ENCODE measurements at places on chromosomes 7 and 10.
A peak's percentile ranks its signal among the peaks of the same experiment; 100 is the strongest.

GRCh38 chr7:143906151-143906550, 4.2 kb upstream of the TCAF1 start:
- DNase-seq, result no peak

- no peak for DNase-seq
These were observed 24.0 kb upstream of the EEPD1 start for GRCh38 chr7:36129048-36129534.

- DNase-seq, result no peak
These were observed 290.0 kb upstream of the MKI67 start for GRCh38 chr10:128416231-128416630.

DNA sequence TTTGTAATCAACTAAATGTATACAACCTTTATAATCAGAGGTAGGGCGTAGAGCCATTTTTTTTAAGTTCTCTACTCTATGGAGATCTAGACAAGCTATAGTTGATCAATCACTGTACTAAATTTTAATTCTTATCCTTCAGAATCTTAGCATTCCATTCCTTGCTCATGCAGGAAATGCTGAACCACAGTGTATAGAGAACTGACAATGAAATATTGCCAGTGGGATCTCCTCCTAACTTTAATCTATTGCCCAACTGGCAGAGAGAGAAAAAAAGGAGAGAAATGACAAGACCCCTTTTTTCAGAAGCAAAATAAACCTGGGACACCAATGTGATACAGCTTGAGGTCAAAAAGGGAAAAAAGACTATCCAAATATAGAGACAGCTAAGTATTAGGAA, 26.4 kb upstream of the PPP3CB start:
- no peak for DNase-seq

GRCh38 chr10:1573981-1574380, 163.3 kb downstream of the ADARB2 start:
- no peak for DNase-seq

DNA sequence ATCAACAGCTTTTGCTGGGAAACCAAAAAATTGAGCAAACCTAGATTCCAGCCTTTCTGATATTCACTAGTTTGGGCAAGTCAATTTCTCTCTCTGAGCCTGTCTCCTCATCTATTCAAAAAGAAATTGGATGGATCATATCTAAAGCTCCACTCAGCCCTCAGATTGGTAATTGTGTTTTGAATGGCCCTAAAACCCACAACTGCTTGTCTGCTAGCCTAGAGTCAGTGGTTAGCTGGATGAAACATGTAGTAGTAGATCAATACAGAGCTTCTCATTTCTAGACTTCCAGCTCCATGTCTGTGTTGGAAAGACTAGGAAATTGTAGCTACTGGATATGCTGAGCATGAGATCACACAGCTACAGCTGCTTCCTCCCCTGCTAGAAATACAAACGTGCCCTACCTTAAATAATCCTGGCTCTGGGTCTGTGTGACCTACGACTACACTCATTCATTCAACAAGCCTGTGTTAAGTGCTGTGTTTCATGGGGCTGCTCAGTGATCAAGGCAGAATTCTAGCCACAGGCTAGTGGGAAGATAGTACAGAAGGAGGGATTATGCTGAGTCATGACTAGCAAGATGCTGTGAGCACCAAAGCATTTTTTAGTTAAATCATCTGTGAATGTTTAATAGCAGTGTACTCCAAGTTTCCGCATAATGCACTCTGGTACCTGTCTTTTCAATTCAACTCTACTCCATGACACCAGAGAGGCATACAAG, 15.7 kb downstream of the DNTT start:
- DNase-seq, result no peak

GRCh38 chr10:91328320-91328984, 81.7 kb upstream of the HECTD2 start:
- no peak for DNase-seq

- DNase-seq, result no peak
These were observed 28.0 kb downstream of the ITPRIP start for GRCh38 chr10:104309980-104310978.

- DNase-seq, result no peak
These were observed 190.1 kb upstream of the STK17A start for GRCh38 chr7:43392638-43393330.

DNA sequence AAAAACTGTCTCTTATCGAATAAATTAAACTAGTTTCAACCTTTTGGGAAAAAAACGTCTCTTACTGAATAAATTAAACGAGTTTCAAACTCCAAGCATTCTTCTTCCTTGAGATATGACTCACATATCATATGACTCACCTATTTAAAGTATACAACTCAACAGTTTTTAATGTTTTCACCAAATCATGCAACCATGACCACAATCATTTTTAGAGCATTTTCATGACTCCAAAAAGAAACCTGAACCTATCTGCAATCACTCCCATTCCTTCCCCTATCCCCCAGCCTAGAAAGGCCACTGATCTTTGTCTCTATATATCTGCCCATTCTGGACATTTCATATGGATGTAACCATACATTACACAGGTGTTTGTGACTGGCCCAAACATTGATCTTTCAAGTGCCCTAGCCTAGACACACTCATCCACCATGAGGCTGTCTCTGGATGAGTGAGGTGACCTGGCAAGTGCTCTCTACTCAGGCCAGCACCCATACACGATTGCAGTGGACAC, 115.3 kb downstream of the PIP4K2A start:
- peak; percentile 40 for DNase-seq

DNA sequence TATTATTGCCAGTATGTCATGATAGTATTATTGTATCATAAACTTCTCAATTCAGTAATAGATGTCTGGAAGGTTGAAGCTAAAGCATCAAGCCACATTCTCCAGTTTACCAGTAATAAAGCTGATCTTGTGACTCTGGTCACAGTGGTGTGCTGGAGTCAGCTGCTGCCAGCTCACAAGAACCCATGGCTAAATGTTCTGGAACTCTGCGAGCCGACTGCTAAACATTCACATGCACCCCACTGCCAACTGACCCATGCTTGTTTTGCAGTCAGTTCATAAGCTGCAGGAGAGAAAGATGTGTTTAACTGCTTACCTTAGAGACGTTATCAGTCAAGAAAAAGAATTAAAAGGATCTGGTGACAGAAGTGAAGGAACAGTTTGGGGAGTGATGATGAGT, 5.9 kb upstream of the DNTT start:
- no peak for DNase-seq

DNA sequence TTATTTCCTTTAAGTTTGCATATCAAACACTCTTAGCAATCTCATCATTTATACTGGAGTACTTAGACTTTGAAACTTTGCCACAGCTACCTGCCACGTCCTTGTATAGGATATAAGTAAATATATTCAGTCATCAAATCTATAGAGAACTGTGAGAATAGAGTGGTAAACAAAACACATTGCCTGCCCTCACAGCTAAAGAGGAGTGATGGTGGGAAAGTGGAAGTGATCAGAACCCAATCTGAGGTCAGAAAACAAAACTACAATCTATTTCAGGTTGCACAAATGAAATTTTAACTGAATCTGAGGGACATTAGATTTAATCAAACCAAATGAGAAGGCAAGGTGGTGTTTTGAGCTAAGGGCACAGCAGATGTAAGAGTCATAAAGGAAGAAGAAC, 74.8 kb downstream of the ZEB1 start:
- no peak for DNase-seq

- DNase-seq, result no peak
These were observed 155.7 kb downstream of the PTPRN2 start for GRCh38 chr7:158431941-158432347.

DNA sequence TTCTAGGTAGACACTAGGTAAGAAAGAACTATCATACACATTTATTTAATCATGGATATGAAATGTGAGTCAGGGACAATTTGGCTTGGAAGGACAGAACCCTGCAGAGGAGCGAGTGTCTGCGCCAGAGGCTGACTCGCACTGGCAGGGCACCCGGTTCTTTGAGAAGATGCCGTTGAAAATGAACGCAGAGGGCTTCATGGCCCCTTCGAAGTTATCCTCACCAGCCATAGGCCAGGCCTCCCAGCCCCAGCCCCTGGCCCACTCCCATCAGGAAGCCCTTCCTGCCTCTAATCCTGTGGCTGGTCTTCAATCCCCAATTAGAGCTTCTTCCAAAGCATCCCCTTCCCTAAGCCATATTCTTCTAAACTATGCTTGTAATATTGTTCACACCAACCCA, 239.8 kb downstream of the TCERG1L start:
- DNase-seq, result no peak

GRCh38 chr7:12861070-12861469, 173.6 kb downstream of the ARL4A start:
- no peak for DNase-seq

GRCh38 chr10:76352300-76352699, 920.9 kb downstream of the LRMDA start:
- DNase-seq, result no peak

GRCh38 chr7:21023841-21024484, 237.3 kb upstream of the SP8 start:
- no peak for DNase-seq

DNA sequence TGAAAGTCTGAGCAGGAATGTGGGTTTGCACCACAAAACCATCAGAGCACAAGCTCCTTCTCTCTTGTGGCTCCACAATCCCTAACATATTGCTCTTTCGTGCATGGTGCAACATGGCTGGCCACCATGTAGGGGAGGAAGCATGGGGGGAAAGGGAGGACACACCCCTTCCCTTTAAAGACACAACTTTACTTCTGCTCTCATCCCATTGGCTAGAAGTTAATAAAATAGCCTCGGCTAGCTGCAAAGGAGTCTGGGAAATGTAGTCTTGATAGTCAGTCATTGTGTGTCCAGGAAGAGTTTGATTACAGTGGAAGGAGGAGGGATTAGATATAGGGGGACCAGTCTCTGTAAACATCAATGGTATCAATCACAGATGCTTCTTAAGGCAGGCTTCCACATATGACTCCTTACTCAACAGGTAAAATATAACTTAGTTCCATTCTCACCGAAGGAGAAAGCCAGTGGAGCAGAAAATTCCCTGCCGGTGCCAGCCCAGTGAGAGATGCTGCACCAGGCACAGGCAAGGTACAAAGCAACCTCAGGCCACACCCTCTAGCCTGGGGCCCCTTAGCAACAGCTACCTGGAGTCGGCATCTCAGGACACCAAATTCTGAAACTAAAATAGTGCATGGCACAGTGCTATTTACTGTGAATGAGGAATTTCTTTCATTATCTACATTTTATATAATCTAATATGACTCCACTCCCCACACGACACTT, 124.7 kb upstream of the CTBP2 start:
- no peak for DNase-seq

GRCh38 chr7:85186521-85187241, at the start of gene SEMA3D:
Gene SEMA3D, minus strand, starts transcription at chr7:85187056. Its CDS starts 65,165 bp downstream, at chr7:85121891.
- no peak for DNase-seq

- no peak for DNase-seq
These were observed at the start of gene WEE2 for GRCh38 chr7:141708351-141708750. Gene WEE2, plus strand, starts transcription at chr7:141708353. Its CDS starts 406 bp downstream, at chr7:141708759.

- DNase-seq, result no peak
These were observed 2.8 kb downstream of the EEPD1 start for GRCh38 chr7:36155811-36156361.

DNA sequence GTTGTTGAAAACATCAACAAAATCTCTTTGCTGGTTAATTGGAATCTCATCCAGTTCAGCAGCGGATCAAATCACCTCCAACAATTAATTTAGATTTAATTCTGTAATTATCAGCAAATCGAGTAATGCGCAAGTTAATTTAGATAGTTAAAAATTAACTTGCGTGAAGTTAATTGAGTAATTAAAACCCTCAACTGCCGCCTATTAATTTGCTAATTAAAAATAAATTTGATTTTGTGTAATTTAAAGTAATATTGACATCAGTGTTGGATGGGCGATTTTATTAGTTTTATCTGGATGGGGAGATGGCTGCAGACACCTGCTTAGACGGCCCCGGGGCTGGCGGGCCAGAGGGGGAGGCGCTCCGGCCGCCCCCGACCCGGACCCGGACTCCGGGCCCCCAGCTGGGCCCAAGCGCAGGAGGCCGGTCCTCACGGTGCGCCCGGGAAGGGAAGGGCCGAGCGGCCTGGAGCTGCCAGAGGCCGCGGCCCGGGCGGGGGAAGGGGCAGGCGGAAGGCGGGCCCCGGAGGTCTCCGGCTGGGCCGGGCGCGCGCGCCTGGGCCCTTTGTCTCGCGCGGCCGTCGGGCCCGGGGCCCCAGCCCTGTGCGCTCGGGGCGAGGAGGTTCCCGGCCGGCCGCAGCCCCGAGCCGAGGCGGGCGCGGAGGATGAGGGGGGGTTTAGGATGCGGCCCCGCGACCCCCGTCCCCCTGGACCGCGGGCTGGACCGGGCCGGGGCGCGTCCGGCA, 3.3 kb upstream of the UNCX start:
- no peak for DNase-seq

DNA sequence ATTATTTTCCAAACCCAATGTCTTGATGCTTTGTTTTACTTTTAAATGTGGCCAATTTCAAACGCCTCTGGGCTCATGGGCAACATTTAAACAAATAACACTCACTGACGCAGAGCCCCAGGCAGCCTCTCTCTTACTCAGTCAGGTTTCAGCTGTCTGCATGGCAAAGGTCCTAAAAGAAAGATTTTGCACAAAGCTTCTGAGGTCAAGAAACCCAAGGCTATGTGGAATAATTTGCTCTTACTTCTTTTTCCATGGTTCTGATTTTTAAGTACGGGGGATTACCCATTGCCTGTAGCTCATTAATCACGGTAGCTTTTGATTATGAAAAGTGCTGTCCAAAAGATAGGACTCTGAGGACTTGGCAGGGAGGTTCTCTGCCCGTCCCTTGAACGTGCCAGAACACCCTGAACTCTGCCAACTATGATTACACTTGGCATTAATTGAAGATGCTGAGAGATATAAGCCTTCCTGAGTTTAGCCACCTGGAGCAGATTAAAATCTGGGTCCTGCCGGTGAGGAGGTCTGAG, 14.1 kb upstream of the MSRB2 start:
- no peak for DNase-seq

GRCh38 chr10:80425901-80426300, 17.6 kb downstream of the PRXL2A start:
- no peak for DNase-seq

DNA sequence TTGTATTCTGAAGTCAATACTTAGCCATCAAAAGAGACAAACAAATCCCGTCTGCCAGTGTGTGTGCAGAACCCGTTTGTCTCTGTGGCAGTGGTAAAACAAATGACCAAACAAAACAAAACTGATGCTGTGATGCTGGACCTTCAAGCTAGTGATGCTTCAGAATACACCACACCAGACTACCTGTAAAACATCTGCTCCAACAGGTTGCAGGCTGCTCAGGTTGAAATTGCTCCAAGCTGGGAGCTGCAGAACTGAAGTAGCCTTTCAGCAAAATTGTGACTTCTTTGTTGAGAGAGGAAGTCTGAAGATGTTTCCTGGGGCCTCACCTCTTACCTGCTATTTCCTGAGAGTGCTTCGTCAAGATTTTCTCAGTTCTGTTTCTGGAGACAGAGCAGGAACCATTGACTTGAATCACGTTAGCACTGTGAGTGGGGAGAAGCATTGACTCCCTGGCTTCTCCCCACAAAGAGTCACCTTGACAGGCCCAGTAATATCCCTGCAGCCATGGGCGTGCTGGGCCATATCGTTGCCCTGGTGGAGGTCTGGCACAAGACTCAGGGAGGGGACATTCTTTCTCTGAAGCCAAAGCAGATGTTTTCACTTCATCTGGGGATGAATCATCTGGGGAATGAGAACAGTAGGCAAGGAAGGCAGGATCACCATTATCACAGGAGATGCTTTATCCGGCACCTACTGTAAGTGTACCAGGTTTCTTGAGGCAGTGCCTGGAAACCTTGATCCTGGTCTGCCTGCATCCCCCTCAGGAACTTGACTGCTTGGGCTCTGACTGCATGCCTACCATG, 80.2 kb downstream of the RBM20 start:
- no peak for DNase-seq

GRCh38 chr7:39985398-39985918, 35.4 kb downstream of the CDK13 start:
- DNase-seq, result no peak

GRCh38 chr7:66877577-66878300, 43.3 kb upstream of the TMEM248 start:
- DNase-seq, result no peak

Measured in hematopoietic multipotent progenitor cell treated with erythropoietin and hydrocortisone succinate and interleukin-3 and kit ligand, for 17 days (in vitro differentiated cells).